Cerebellar nuclear complex (tissue), 1 donor: ENCODE measurements at places on chromosomes 13 and 19.

GRCh38 chr19:40245506-40246128 is 19.1 kb upstream of the CCNP start:
- no peak for DNase-seq

- no peak for DNase-seq
Observed at GRCh38 chr19:46840498-46840942, 10.1 kb downstream of the AP2S1 start.

GRCh38 chr13:99605420-99606323 is 104.4 kb downstream of the TM9SF2 start:
- DNase-seq: no peak

DNA sequence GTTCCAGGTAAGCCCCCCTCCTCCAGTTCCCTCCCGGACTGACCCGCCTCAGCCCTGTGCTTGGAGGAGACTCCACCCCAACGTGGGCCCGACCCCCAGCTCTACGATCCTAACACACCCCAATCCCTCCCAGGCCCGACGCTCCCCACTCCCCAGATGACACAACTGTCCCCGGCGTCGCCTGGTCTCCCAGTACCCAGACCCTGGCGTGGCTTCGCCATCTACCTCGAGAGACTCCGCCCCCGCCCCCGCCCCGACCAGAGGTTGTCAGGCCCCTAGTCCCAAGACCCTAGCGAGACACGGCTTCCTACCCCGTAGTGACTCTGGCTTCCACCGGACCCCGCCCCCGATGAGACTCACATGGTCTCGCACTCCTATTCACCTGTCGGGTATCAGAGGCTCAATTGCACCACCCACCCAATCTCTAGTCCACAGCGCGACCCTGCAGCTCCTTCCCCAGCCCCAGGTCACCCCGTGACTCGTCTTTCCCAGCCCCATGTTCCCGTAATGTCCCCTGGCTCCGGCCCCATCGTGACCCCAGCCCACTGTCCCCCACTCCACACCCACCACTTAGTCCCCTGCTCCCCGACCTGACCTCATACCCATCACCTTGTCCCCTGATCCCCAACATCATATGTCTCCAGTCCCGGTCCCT is 2.9 kb downstream of the CD37 start:
- no peak for DNase-seq

GRCh38 chr13:28866932-28867331 is 46.8 kb downstream of the MTUS2 start:
- no peak for DNase-seq

GRCh38 chr19:46868025-46868802 is 7.4 kb downstream of the ARHGAP35 start:
- no peak for DNase-seq

- DNase-seq: no peak
Observed at GRCh38 chr13:95546919-95547318, 5.6 kb upstream of the CLDN10 start.

GRCh38 chr13:106561551-106562170 is 6.3 kb downstream of the ARGLU1 start:
- DNase-seq: no peak

DNA sequence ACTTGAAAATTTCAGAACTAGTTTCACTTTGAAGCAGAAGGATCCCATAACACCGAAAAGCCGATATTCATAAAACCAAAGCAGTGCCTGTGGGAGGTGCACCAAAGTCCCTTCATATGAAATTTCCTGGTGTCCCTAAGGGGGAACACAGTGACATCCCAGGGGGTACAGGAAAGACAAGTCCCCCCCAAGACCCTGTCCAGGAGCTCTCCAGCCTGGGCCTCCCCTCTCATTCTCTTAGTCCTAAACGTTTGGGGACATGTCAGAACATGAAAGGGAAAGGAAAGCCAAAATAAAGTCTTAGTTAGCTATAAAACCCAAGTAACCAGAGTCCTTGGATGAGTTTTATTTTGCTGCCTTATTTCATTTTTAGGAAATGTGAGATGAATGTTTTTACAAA is 56.6 kb downstream of the MRPL57 start:
- no peak for DNase-seq

GRCh38 chr19:12400633-12401502 is at the start of gene ZNF799:
TSS of gene ZNF799 (minus strand) at chr19:12401271. CDS start at chr19:12401070, 201 bp downstream.
- DNase-seq: peak; percentile 93

- no peak for DNase-seq
Observed at GRCh38 chr19:28829762-28830161, 383.2 kb downstream of the UQCRFS1 start.

DNA sequence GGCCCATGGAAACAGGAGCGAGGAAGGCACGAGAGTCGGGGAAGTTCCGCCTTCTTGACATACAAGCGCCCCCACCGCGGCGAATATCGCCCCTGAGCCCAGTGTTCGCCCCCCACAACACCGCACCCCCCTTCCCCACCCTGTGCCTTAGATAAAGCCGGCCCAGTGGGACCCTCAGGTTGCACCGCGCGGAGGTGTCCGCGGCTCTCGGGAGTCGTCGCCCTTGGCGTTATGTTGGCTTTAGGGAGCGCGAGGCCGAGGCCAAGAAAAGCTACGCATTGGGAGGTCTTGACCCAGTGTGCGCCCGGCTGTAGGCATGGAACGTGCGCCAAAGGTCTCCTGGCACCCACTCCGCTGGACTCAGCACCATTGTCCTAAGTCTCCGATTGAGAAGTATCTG is 603 bp upstream of the ZNF132 start:
- no peak for DNase-seq

- DNase-seq: no peak
Observed at GRCh38 chr19:53785196-53785889, 38.8 kb downstream of the NLRP12 start.

GRCh38 chr13:71727042-71727441 is 140.0 kb downstream of the DACH1 start:
- no peak for DNase-seq

DNA sequence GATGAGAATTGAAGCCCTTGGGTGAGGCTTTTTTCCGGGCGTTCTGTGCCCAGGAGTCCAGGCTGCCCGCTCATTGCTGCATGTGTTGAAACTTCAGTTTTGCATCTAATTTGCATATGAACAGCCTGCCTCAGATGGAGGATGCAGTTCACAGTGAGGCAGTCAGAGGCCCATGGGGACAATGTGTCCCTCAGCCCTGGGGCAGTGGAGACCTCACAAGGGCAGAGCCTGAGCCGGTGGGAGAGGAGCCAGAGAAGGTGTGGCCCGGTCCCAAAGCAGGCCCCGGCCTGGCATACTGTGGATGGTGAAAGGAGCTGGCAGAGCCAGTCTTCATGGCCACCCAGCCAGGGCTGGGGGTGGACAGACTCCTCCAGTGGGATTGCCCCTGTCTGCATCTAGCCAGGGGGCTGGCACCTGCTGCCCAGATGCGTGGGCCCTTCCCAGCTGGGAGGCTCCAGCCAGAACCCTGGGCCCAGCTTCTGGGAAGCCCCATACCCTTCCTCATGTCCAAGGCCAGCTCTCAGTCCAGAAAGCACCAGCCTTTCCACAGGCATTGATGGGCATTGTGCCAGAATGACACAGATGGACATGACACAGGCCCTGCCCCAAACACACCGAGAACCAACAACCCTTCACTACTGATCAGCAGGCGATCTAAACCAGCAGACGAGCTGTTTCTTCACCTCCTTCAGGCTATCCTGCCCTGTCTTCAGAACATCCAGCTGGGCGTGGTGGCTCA is 32.9 kb upstream of the KCTD15 start:
- no peak for DNase-seq

- DNase-seq: no peak
Observed at GRCh38 chr13:69124996-69125395, 982.6 kb upstream of the ATXN8OS start.

DNA sequence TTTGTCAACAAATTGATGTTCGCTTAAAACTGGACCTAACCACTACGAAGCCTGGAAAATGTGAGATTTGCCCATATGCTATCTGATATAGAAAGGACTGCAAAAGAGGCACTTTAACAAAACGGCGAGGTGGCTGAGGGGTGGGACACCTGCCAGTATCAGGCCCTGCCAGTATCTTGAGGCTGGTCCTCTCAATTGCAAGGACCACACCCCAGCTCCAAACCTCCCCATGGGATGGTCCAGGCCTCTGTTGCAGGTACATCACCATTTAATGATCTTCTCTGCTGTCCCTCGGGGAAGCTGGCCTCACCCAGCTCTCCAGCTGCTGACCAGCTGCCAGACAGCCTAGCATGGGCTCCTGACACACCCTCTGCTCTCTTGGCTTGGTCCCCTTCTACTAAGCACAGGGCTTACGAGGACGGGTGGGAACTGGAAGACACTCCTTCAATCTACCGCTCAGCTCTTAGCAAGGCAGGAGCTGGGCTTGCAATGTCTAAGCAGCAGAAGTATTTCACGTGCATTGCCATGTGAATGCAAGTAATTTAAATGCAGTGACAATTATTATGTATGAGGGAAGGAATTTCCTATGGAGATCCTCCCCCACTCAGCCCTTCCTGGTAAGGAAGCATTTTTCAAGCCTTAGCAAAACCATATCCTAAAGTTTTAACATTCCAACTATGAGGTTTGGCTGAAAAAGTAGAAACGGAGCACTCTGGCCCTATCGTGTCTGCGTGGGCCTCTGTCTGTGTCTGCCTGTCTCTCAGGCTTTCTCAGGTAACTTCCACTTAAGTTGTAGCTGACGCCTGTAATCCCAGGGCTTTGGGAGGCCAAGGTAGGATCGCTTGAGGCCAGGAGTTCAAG is 63.9 kb downstream of the LATS2 start:
- DNase-seq: no peak

DNA sequence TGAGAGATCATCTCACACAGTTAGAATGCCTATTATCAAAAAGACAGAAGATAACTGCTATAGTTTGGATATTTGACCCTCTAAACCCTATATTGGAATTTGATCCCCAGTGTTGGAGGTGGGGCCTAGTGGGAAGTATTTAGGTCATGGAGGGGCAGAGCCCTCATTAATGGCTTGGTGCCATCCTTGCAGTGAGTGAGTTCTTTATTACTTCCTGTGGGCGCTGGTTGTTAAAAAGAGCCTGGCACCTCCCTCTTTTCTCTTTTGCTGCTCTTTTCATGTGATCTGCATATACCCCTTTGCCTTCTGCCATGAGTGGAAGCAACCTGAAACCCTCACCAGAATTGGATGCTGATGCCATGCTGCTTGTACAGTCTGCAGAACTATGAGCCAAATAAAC is 66.8 kb downstream of the TDRD3 start:
- DNase-seq: no peak

DNA sequence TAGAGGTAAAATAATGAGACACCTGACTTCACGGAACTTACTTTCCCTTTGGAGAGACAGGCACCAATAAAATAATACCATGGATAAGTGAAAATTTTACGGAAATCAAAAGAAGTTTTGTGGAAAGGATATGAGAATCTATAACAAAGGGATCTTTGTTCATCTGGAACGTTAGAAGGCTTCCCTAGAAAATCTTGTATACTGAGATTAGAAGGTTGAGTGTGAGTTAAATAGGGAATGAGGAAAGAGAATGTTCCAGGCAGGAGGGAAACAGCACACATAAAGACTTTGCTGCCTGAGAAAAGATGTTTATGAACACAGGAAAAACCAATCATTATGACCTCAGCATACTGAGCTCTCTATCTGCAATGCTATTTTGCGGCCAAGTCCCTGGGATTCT is 19.6 kb upstream of the RAP2A start:
- no peak for DNase-seq

GRCh38 chr19:16248380-16249023 is 50.8 kb downstream of the AP1M1 start:
- DNase-seq: no peak

GRCh38 chr13:46751811-46752635 is 44.9 kb downstream of the ESD start:
- DNase-seq: no peak

- no peak for DNase-seq
Observed at GRCh38 chr13:29906432-29907011, 56.1 kb upstream of the UBL3 start.

DNA sequence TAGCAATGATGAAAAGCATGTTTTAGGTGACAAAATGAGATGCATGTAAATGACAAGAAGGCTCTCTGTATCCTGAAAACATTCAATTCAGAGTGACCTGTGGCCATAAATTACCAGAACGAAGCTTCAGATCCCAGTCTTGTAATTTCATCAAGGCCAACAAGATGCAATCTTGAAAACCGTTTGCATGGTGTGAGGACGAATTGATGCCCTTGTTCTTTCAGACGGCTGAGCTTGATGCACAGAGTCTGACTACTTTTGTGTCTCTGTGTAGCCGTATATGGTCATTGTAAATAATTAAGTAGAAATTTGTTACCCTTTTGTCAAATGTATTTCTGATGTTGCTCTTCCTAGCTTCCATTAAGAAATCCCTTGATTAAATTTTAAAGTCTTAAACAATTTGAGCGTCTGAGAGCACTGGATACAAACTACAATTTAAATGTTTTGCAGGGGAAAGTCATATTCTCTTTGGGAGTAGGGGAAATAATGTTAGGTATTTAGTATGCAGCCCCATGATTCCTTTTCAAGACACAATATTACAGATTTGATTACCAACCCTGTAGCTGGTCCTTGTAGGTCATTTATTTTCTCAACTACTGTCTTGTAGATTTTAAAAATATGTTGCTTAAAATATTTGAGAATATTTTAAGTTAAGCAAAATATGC is 125.8 kb upstream of the PCDH9 start:
- DNase-seq: no peak

- DNase-seq: no peak
Observed at GRCh38 chr19:41735071-41735600, 20.2 kb upstream of the CEACAM6 start.

GRCh38 chr13:84784443-84785153 is 902.3 kb upstream of the SLITRK1 start:
- DNase-seq: no peak

DNA sequence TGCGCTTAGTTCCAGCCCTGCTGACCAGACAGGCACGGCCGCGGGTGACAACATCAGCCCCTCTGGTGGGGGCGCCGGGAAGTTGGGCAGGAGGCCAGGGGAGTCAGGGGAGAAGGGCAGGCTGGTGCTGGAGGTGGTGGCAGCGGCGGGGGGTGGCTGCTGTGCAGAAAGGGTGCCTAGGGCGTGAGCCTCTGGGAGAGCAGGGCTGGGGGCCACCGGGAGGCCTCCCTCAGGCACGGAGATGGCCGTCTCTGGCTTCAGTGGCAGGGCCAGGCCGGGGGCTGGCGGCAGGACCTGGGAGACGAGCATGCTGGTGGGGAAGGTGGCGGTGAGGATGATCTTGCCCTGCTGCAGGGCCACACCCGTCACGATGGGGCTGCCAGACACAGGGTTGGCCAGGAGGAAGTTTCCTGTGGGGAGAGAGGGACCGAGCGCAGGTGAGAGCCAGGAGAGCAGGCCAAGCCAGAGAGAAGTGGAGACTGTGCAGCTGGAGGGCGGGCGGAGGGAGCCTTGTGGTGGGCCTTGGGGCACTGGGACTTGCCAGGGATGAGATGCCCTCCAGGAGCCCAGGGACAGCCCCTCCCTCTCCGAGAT is 3.3 kb downstream of the SIX5 start:
- no peak for DNase-seq

DNA sequence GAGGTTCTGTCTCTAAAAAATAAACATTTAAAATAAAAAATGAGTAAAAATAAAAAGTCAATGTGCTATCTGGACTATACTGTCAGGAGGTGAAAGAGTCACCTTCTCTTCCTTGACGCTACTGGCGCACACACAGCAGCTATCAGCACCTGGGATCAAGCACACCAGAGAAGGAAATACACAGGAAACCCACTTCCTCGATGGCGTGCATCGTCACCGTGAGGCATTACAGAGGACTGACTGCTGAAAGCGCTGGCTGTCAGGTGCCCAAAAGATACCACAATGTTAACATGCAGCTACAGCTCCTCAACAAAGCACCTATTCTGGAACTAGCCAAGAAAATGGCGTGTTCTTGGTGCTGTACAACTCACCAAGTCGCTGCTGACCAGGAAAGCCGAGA is 6.1 kb downstream of the SLC35E1 start:
- DNase-seq: no peak

GRCh38 chr13:111789420-111789819 is 277.5 kb upstream of the SOX1 start:
- no peak for DNase-seq
